Stimulated activated CD4-positive, alpha-beta T cell treated with anti-CD3 and anti-CD28 coated beads, Interleukin-12 subunit alpha, Interleukin-12 subunit beta, amount 100 ng/mL, for 24 hours (primary cell): ENCODE measurements at places on chromosomes 6 and 20.

GRCh38 chr6:144104488-144104887 is 9.1 kb upstream of the SF3B5 start:
- DNase-seq, result no peak

- DNase-seq, result peak; percentile 90
Measured at GRCh38 chr6:142944124-142945048, 590 bp downstream of the HIVEP2 start.

DNA sequence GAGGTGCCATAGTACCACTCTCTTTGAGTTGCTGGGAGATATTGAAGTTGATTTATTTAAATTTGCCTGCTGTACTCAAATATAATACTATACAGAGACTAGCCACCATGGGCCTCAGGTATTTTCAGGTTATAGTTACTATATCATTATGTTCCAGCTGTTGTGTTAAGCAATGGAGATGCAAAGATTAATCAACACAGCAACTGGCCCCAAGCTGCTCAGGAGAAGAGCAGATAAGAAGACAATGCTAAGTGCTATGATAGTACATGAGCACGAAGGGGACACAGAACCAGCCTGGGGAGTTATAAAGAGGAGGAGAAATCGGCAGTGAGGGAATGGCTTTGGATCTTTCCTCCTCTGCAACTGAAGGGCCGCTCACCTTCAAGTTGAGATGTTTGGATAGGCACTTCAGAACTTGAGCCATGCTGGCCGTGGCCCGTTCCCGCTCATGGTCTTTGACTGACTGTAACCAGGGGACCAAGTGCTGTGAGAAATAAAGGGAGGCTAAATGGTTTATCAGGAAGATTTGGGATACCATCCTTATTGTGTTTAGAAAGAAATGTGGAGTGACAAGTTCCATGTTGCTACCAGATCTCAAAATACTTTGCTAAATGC is 24.3 kb upstream of the RPN2 start:
- no peak for DNase-seq

DNA sequence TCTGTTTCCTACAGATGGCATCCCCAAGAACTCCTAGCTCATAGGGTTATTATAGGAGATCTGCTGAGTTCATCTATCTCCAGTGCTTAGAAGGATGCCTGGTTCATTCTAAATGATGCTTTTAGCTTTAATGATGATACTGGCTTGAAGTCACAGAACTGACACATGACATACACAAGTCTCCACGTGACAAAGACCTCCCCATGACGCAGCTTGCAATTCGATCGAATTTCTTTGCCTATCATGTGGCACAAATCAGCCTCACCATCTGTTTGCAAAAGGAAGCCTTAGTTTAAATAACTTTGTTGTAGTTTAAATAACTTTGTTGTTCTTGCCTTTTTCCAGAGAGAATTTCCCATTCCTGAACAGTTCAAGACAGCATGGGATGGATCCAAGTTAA is 44.1 kb upstream of the FAM8A1 start:
- DNase-seq, result no peak

DNA sequence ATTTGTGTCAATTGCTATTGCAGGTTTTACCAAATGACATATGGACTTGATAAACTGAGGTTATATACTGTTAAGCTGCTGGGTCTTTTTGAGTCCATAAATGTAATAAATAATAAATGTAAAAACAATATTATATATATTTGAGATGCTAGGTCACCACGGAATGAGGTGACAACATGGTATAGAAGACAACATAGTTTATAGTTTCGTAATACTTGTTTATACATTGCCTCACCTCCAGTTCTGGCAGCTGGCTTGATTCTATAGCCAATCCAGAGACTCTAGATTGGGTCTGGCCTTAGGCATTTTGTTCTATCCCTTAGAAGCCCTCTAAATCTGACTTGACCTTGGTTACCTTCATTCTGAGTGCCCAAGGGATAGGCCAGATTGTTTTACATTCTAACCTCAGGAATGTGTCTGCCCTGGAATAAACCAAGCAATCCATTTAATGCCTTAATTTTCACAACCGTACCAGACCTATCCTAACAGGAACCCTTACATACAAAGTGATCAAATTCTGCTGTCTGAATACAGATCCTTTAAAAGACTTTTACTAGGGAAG is 61.5 kb upstream of the STXBP5 start:
- DNase-seq, result no peak

- DNase-seq, result no peak
Measured at GRCh38 chr20:32144898-32145662, 35.6 kb downstream of the TM9SF4 start.

DNA sequence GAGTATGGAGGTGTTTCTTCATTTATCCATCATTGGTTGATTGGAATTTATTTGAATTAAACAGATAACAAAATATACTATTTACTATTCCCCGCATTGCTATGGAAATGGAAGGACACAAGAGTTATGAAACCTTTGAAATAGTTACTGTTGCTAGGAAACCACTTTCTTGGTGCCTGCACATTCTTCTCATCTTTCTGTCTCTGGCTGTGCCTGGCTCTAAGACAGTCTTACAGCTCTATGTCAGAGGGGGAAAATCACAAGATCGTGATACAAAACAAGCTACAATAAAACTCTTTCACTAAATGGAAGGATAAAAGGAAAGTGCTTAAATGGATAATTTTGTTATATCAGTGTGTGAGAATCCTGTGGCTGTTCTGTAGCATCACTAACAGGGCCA is 453.0 kb downstream of the LMBRD1 start:
- no peak for DNase-seq

DNA sequence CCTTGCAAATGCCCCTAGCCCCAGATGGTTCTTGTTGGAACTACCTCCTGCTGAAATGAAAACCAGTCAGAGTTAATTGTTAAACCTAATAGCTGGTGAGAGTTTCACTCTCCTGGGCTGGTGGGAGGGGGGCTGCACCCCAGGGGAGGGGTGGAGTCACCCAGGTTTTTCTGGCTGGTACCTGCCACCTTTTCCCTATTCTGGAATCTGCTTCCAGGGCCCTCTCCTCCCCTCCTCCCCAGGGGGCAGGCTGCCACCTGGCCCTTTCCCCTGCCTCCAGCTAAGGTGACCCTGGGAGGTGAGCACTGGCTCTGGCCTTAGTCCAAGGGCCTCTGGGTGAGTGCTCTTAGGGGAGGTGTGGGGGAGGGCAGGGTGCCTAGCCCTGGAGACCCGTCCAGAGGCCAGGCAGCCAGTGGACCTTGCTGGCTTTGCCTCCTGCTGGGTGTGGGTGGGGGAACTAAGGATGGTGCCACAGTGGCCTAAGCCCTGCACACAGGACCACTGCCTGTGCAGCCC is 48.8 kb upstream of the EPB41L1 start:
- DNase-seq, result no peak

- DNase-seq, result no peak
Measured at GRCh38 chr20:35191419-35192117, 19.7 kb downstream of the PROCR start.

DNA sequence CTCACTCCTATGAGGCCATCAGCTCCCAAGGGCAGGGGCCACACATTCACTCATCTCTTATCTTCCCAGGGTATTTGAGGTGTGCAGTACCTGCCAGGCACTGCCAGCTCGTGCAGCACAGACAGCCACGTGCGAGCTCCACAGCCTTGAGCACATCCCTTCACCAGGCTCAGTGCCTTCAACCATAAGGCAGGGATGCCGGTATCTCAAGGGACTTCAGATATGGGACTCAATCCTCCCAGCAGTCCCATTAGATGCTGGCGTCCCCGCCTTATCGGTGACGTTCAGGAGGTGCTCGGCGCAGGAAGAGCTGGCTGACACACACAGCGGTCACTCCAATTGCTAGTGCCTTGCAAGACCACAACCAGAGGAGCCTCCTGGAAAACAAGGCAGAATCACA is 47.0 kb downstream of the EZR start:
- DNase-seq, result no peak

GRCh38 chr20:45860560-45861220 is 3.3 kb downstream of the ZSWIM3 start:
- no peak for DNase-seq

- no peak for DNase-seq
Measured at GRCh38 chr6:160881148-160881808, 110.3 kb upstream of the MAP3K4 start.

DNA sequence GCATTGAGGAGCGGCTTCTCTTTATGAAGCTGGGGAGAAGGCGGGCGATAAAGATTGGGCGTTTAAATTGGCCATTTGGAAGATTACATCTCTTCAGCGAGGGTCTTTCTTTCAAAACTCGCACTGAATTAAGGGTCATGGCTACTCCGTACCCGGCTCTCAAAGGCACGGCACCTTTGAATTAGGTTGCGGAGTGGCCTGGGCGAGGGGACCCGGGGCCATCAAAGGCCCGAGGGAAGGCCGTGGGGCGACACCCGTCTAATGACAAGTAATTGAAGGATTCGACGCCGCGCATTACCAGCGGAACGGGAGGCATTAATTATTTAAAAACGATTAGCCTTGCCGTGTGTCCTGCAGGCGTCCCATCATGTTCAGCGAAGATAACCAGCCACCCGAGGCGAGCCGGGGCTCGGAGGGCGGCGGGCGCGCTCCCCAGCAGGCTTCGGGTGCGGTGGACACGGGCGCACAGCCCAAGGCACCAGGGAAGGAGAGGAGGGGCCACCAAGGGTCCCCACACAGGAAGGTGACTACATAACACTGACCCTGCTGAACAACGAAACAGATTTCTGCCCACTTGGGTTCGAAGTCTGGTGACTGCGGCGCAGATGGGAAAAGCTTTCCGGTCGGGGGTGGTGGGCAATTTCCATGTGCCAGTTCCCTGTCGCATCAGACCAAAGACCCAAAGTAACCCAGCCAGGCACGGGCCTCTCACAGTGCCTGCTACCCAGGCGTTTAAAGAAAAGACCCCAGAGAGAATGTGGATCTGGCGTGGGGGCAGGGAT is 7.4 kb downstream of the FOXA2 start:
- DNase-seq, result no peak

- DNase-seq, result no peak
Measured at GRCh38 chr6:80930376-80930775, 822.1 kb downstream of the TENT5A start.

DNA sequence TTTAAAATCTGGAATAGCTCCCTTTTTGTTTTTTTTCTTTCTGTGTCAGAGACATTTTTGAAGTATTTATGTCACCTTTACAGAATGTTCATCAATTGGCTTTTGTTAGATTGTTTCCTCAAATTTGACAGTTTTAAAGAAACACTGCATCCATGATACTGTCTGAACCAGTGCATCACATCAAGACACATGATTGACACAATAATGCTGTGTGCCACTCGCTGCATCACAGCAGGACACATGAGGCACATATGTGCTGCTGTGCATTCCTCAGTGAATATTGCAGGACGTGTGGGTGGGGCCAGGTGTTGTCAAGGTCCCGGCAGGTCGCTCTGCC is 37.4 kb downstream of the ERMARD start:
- DNase-seq, result no peak

DNA sequence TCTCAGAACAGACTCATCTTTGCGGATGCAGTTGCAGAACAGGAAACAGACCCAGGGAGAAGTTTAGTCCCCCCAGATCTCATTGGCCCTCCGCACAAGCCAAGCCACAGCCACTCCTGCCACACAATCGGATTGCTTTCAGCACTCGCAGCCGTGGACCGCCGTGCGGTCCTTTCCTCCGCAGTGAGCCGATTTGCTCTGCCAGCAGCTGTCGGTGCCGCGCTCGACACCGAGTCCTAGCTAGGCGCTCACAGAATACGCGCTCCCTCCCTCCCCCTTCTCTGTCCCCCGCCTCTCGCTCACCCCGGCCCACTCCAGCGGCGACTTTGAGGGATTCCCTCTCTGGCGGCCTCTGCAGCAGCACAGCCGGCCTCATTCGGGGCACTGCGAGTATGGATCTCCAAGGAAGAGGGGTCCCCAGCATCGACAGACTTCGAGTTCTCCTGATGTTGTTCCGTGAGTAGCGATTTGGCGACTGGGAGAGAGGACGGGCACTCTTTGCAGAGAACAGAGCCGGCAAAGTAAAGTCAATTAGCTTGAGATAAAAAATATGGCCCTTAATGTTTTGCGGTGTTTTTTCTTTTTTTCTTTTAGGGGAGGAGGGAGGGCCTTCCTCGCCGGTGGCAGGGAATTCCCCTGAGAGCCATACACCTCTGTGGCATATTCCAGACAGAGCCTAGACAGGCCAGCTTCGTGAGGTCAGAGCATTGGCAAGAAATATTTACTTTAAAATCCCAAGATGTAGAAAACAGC is at the start of gene LAMP5:
TSS of gene LAMP5 (plus strand) at position 130 of the 753 bp plus-strand sequence. CDS start at position 393, 263 bp downstream.
- DNase-seq, result no peak

DNA sequence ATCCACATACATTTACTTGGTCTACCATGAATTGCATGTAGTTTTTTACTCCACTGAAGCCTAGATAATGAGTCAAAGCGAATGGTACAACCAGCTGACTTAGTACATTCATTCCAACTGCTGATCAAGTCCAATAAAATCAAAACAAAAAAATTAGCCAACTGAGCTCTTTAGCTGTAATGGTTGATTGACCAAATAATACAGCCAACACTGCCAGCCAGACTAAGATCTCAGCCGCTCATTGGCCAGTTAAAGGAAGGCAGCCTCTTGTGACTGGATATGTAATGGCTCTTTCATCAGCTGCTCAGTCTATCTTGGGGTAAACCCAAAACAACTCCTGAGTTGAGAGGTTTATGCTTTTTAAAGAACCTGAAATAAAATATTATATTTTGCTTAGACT is 204.3 kb upstream of the RSPO3 start:
- no peak for DNase-seq
